Stimulated activated CD4-positive, alpha-beta T cell treated with anti-CD3 and anti-CD28 coated beads, Interleukin-15, amount 100 ng/mL, for 48 hours (primary cell): ENCODE measurements at places on chromosomes 7 and 10.

- no peak for DNase-seq
Observed at GRCh38 chr7:121002-121785, 71.2 kb upstream of the FAM20C start.

DNA sequence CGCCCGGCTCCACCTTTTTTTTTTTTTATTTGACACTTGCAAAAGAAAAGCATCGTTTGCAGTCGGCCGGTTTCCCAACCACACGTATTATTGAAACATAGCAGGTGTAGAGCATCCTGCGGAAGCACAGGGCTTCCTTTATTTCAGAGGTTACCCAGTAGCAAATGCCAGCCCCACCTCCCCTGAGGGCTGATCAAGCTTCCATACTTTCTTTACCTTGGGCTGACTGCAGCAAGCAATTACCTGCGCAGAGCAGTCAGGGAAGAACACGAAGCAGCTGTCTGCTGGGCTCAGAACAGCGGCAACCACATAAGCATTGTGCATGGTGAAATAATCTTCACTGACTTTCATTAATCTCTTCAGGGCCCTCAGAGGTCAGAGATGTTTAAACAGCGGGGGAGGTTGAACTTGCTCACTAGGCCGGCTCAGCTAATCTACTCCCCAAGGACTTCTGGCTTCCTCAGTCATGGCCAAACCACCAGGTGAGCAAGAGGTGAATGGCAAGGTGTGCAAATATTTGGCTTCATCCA lies 784.7 kb upstream of the AUTS2 start:
- no peak for DNase-seq

- DNase-seq, result no peak
Observed at GRCh38 chr7:10973942-10974911, 555 bp downstream of the PHF14 start.

DNA sequence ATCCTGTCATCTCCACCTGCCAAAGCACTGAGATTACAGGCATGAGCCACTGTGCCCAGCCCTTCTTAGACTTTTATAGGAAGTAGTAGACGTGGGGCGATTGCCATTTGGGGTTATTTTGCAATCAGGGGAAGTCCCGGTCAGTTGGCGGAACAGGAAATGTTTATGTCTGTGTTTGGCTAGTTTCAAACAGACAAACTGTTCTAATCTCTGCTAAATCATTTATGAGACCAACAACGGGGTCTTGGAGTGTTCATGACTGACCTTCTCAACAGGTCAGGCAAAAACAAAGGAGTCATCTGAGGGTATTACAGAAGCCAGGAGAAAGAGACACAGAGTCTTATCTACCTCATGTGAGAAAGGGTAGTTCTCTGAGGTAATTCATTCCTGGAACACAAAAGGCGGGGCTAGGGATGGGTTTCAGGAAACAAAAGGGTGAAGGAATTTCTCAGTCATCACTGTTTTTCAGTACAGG lies 6.6 kb upstream of the TPK1 start:
- no peak for DNase-seq

GRCh38 chr10:88091490-88092061 lies 228.2 kb downstream of the PTEN start:
- peak; percentile 72 for DNase-seq

DNA sequence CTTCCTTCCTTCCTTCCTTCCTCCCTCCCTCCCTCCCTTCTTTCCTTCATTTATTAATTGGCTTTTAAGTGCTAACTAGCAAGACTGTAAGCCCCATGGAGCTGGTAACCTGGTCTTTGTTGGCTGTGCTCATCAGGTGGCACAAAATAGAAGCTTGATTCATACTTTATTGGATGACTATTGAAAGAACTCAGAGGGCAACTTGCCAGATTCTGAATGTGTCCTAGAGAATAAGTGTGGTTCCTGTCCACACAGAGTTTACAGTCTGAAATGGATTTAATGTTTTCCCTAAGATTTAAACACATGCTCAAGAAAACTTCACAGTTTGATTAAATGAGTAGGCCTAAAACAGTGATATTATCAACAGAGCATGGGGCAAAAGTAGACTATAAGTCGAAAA lies 3.1 kb upstream of the CACNB2 start:
- no peak for DNase-seq

DNA sequence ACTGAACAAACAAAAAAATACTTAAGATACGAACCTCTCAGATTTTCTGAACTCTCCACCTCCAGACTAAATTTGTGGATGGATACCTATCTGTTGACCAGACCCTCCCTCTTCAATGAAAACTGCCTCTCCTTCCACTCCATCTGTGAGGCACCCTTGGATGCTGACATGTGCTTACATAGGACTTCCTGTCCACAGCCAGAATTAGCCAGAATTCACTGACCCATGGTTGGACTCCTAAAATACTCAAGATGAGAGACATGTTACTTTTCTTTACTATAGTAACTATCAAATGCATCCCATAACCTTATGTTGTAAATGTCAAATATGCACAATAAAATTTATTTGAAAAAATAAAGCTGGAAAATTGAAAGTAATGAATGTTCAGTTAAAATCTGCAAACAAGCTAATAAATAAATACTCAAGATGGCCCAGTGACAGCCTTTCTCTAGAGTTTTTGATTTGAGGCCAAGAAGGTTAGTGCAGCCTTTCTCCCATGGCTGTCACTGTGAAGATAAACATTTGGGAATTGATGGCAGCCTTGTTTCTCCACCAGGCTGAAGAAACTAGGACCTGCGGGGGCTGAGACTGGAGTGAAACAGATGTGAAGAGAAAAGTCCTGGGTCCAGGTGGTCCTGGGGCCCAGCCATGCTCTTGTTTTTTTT lies 287.0 kb downstream of the ZEB1 start:
- no peak for DNase-seq

DNA sequence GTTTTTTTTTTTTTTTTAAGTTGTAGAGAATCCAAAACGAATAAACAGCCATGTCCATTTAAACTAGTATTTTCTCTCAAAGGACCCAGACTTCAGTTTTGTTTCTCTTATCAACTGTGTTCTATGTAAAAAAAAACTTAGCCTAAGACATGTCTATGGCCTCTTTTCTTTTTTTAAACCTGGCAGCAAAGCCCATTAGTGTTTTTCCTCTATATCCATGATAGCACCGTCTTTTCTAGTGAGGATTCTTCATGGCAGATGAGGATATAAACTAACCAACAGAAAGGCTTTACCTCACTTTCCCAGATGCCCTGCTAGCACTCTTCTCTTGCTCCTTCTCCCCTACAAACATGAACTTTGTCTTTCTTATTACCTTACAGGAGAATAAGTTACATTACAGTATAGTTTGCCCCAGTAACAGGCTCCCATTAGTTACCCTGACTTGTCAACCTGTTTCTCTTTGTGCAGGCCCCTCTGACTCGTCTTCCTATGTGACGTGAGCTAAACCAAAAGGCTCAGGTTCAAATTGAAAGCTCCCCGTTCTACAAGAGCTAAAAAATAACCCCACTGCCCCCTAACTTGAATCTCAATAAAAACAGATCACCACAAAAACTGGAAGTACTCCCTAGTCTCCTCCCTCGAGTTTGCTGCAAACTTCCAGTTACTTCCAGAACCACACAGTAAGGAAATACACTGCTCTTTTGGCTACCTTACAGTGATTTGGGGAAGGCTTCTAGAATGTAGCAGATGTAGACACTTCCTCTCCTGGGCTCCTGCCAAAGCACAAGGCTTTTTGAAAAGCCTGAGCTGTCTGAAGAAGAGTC lies 20.1 kb downstream of the P4HA1 start:
- no peak for DNase-seq

DNA sequence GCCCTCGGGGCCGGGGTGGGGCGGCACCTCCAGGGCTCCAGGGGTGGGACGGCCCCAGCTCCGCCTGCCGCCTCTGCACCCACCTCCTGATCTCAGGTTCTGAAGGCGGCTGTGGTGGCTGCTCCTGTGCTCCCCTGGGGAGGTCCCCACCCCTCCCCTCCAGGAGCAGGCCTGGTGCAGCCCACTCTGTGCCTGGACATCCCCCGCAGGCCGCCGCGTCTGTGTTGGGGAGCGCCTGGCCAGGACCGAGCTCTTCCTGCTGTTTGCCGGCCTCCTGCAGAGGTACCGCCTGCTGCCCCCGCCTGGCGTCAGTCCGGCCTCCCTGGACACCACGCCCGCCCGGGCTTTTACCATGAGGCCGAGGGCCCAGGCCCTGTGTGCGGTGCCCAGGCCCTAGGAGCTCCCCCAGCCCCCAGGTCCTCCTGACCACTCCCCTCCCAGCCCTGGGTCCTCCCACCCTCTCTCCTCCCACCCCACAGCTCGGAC lies 5.5 kb downstream of the CYP2W1 start:
- DNase-seq, result no peak

DNA sequence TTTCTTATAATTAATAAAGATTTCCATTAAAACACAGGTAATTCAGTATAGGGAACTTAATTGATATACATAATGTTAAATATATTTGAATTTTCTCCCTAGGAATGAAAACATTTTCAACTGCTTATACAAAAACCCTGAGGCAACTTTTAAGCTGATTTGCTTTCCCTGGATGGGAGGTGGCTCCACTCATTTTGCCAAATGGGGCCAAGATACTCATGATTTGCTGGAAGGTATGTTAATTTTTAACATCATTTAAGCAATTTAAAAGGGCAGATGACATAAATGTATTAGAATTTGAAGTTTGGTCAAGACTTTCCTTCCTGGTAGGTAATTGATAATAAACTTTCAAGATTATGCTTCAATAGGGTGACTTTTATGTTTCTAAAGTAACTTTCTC lies 5.8 kb downstream of the OLAH start:
- no peak for DNase-seq

- no peak for DNase-seq
Observed at GRCh38 chr7:50580057-50580456, 14.9 kb upstream of the DDC start.

DNA sequence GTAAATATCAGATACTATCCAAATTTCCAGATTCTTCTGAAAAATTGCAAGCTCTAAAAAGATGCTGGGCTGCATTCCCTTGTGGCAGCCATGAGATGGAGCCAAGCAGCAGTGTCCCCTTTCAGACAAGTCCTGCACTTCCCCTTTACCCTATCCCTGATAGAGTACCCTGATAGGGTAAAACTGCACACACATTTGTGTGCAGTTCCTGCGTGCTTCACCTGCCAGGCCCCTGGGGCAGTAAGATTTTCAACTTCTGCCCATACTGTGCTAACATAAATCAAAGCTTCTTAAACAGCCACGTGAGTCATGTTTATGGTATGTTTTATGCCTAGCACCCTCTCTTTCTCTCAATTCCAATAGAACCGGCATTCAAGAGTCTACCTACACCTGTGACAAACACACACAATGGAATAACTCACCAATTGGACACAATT lies 52.2 kb downstream of the IFIT5 start:
- DNase-seq, result no peak

- DNase-seq, result no peak
Observed at GRCh38 chr7:33559324-33559710, 346.0 kb upstream of the BMPER start.

GRCh38 chr7:106959753-106960152 lies 84.8 kb upstream of the PRKAR2B start:
- no peak for DNase-seq

GRCh38 chr7:14385074-14385473 lies 395.6 kb upstream of the ETV1 start:
- DNase-seq, result no peak

DNA sequence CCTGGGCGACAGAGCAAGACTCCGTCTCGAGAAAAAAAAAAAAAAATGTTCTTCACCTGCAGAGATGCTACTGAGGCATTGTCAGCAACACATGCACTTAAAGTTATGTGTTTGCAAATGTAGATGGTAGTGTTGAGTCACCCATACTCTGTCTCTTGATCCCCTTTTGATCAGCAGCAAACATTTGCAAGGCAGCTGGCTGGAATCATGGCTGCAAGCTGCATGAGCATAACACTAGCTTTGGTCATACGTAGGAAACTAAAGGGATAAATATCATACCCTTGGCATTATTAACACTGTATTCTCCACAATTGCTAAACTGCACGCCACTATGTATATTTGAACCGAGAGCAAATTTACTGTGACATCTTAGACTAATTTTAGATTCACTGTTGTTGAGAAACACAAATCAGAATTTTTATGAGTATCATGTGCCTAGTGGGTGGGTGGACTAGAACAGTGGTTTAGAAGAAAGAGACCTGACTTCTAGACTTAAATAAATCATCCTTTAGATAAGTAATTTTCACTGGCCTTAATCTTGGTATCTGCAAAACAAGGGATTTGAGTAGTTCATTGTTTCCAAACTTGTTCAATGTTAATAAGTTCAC lies 229.3 kb upstream of the MEOX2 start:
- no peak for DNase-seq

GRCh38 chr7:140923358-140924006 lies 1.2 kb downstream of the BRAF start:
- DNase-seq, result no peak

GRCh38 chr10:127524229-127524628 lies 24.9 kb upstream of the NPS start:
- no peak for DNase-seq

- no peak for DNase-seq
Observed at GRCh38 chr7:81501220-81501619, 268.6 kb downstream of the HGF start.

- no peak for DNase-seq
Observed at GRCh38 chr10:64658528-64658927, 1137.3 kb downstream of the REEP3 start.

- no peak for DNase-seq
Observed at GRCh38 chr10:96921655-96922054, 89.6 kb downstream of the LCOR start.

DNA sequence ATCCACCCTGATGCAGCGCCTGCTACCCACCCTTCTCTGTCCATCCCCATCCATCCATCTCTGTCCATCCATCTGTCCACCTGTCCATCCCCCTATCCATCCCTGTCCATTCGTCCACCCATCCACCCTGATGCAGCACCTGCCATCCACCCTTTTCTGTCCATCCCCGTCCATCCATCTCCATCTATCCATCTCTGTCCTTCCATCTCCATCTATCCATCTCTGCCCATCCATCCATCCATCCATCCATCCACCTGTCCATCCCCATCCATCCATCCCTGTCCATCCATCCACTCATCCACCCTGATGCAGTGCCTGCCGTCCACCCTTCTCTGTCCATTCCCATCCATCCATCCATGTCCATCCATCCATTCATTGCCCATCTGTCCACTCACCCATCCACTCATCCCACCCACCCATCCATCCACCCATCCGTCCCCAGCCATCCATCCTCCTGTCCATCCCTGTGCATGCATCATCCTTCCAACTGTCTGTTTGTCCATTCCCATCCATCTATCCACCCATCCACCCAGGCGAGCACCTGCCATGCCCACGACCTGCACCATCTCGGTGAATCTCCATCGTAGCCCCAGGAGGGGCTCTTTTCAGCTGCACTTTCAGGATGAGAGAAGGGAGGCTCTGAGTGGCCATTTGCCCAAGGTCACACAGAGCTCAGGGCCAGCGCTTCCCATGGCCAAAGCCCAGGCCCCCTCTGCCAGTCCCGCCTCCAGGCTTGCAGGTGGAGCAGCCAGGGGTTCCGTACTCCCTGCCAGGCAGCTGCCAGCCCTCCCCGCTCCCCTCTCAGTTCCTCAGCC lies 137.4 kb downstream of the LHPP start:
- DNase-seq, result no peak

DNA sequence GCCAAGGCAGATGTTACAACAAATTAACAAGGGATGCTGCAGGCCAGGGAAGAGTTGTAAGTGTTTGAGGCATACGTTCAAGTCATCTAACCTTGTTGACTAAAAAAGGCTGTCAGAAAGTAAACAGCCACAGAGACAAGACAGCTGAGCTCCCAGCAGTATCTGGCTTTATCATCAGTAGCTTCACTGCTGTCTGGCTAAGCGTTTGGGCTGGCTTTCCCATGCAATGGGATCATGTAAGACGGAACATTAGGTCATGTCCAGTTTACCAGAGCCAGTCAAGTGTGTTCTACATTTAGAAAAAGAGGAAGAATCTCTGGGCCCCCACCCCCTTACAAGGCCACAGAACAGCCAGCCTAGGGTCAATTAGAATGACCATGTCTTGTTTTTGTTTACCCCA lies 51.3 kb upstream of the GSAP start:
- no peak for DNase-seq
